NCI-H187 (cell line): ENCODE measurements at places on chromosomes 5 and 9.

DNA sequence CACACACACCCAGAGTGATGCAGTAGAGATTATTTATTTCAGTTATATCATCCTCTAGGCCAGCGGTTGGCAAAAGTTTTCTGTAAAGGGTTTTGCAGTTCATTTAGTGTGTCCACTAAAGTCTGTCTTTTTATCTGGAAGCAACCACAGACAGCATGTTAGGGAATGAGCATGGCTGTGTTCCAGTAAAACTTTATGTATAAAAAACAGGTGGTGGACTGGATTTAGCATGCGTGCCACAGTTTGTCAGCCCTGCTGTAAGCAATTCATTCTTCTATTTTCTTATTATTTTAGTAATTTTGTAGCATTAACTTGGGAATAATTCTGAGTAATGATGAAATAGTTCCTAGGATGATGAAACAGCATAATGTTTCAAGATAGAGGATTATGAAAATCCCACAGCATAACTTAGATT, 51.7 kb downstream of the CCNH start:
- DNase-seq: no peak

DNA sequence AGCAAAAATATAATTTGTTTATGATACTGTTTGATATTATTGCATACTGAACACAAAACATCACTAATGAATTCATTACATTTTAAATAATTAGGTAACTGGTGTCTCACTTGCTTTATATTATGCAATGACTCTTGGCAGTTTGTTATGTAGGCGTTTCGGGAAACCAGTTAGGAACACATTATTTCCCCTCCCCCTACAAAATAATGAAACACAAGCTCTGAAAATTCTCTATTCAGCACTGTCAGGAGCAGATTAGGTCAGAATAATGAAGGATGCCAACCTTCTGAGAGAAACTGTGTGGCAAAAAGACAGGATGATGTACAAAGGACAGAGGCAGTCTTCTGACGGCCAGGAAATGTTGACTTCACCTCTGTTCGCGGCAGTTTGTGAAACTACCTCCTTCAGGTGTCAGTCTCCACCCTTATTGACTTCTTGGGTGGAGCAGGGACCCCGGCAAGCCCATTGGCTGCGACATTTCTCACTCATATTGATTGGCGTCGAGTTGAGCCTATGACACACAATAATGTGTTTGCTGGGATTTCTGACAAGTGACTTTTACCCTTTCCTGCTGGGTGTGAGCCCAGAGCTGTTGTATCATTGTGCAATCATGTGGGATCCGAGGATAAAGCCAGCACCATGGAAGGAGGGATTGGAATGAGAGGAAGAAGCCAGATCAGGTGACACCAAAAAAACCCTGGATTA, 33.9 kb downstream of the SH3PXD2B start:
- no peak for DNase-seq

DNA sequence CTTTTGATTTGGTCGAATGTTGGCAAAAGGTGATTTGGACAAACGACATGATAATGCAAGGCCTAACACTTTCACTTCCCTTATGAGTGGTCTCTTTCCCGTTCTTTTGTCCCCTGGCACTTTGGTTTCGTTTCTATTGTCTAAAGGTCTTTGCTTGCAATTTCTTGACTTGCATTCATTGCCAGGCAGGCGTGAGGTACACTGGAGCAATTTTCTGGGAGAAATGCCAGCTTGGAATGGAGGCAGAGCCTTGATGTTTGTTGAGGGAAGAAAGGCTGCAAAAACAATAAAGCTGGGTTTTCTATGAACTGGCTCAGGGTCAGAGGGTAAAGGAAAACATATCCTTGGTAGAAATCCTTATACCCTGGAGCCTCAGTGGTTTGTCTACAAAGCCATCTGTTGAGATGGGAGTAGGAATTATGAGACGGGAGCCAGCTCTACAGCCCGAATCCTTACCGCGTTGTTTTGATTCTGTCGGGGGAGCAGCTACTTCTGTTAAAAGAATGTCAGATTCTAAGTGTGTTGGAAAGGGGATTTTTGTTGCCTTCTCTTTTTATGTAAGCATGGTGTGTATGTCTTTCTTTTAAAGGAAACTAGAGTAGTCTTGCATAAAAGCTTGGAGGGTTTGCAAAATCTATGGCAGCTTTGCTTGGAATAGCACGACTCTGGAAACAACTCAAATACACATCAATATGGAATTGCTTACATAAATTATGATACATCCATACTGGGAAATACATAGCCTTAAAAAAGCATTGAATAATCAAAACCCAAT, 158.9 kb downstream of the RMI1 start:
- DNase-seq: peak; percentile 56

- no peak for DNase-seq
Measured at GRCh38 chr9:68492806-68493205, 47.9 kb downstream of the TMEM252 start.

DNA sequence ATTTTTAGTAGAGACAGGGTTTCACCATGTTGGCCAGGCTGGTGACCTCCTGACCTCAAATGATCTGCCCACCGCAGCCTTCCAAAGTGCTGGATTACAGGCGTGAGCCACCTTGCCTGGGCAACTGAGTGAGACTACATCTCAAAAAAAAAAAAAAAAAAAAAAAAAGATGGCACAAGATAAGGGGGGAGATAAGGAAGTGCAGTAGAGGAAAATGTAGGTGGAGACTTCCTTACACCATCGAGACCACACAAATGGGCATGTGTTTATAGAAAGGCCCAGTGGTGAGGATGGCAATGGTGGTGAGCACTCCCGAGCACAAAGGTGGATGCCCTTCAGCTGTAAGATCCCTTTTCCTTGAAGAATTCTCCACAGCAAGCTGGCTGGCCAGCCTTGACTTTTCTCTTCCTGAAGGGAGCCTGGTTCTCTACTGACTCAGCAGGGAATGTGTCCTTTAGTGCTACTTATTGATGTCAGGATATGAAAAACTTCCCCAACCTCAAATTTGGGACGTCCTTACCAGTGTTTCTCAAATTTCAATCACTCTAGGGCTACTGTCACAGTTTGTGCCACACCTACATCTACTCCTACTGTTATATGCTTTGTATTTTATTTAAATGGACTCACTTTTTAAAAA, 28.2 kb downstream of the ERGIC1 start:
- DNase-seq: no peak

DNA sequence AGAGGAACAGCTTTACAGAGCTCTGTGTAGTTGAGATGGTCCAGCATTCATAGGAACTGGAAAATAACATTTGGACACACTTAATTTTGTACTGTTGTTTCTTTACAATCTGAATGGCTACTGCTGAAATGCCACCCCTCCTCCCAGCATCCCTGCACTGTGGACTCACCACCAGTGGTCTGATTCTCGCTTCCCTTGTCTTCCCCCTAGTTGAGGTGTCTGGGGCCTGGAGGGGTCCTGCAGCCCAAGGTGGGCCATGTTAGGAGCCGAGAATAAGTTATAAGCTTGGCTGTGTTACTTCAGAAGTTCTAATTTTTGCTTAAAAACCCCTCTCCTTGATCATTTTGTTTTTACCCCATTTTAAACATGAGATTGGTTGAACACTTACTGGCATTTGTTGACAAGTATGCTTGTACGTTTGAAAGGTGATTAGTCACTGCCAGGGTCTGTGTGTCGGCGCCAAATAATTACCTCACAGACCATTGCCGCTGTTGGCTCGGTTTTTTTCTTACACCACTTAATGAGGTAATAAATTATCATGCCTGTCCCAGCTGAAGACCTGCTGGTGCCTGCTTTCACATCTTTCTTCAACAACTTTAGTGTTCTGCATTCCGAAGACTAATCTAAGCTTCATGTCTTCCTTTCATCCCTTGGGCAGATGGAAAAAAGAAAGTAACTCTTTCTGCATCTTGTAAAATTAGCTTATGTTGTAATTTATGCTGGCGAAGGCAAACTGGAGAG, 65.8 kb downstream of the MCCC2 start:
- DNase-seq: no peak

DNA sequence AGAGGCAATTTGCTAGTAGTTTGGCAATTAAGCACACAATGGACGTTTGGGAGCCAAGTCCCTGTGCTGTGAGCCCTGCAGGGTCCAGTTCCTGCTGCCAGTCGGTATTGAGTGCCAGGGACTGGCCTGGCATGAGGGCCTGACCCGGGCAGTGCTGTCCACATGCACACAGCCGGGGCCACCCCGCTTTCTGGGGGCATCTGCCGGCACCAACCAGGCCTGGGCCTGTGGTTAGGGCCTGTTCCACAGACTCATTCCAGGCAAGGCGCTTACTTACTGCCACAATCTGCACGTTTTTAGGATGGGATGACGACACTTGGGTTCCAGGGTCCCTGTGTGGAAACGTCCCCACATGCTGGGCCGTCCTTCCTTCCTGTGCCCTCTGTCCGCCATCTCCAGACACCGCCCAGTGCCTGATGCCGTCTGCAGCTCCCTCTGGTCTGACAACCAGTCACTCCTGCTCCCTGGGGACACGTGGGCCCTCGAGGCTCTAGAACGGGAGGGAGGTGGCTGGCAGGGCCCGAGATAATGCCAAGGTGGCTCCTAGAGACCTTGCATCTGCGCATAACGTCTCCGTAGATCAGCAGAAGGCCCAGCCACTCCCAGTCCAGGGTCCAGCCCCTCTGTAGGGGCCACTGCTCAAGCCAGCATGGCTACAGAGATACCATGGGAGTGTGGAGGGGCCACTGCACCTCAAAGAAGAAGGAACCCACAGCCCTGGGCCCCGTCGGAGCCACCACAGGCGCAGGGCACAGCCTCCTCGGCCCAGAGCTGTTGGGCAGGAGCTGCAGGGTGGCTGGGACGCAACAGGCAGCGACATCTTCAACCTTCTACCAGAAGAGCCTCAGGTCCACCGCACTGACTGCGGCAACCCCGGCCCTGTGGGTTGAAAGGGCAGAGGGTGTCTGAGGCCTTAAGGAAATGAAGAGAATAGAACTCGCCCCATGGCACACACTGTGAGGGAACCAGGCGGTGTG, 24.7 kb downstream of the SLC9A3 start:
- DNase-seq: no peak

- DNase-seq: no peak
Measured at GRCh38 chr9:99490729-99491128, 268.6 kb downstream of the SEC61B start.

DNA sequence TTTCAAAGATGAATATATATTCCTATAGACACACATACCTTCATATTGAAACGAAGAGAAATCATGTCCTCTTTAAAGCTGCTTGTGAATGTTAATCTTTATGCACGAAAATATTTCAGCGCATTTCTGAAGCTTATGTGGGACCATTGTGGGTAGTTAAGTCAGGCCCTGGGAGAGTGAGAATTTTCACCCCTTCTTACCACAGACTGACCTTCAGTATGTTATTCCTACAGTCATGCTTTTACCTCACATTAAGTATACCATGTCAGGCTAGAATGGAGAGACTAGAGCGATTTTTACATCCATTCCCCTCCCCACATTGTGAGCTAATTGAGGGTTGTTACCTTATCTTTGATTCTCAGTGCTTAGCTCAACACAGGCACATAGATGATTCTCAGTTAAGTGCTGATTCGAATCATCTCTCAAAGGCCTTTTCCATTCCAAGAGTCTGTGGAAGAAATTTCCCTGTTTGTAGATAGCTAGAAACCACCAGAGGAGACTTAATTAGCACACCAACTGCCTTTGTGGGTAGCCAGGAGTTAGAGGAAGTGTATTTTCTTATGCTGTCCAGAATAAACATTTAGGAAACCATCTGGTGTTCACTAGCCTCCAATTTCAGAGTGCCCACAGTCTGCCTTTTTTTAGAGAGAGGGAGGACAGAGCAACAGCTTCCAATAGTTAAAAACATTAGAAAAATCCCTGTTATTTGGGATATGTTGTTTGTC, 110.5 kb downstream of the MEGF10 start:
- DNase-seq: no peak

DNA sequence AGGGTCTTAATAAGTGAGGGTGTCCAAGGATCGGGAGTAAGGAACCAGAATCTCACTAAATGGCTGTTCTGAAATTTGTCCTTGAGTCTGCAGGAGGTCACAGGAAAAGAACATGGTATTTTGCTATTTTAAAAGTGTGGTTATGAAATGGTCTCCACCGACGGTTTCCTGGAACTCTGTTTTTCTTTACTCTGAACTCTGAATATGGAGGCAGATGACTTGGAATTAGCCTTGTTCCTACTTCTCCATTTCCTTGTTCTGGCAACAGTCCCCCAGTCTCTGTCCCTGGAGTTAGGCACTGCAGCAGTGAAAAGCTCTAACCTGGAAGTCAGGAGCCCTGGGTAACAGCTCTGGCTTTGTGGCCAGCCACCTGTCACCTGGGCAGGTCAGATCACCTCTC, 46.6 kb upstream of the C5orf58 start:
- no peak for DNase-seq

DNA sequence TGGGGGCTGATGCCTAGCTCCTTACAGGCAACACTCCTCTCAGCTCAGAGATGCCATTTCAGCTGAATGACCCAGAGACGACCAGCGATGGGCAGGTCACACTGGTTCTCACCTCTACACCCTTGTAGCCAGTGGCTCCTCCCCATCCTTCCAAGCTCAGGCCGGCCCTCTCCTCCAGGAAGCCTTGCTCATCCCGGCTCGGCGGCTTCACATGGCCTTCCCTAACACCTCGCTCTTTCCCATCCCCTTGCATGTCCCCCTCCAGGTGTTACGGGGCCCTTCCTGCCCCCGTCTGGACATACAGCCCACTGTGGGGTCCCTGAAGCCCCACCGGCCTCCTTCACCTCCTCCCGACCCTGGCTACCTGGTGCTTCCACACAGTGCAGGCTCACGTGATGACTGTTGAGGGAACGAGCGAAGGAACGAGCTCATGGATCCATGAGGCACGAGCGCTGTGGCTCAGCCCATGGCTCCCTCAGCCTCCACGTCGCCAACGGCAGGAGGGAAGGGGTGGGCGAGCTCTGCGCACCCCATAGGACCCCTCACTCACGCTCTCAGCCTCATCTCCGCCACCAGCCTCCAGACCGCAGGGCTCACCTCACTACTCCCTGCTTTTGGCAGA, 45.7 kb downstream of the SARDH start:
- no peak for DNase-seq

- no peak for DNase-seq
Measured at GRCh38 chr9:131318231-131319085, 28.9 kb downstream of the PLPP7 start.

DNA sequence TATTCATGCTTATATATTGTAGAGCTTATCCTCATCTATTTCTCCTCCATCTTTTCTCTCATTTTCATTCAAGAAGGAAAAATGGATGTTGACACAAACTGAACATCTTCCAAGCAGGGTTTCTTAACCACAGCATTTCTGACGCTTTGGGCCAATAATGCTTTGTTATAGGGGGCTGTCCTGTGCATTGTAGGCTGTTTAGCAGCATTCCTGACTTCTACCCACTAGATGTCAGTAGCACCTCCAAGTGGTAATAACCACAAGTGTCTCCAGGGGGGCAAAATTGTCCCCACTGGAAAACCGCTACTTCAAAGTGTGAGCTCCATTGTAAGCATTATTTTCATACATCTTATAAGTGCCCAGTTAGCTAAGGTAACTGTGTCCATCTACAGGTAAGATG, 2.6 kb upstream of the TXNDC8 start:
- DNase-seq: no peak

GRCh38 chr5:50359187-50359586, 81.9 kb downstream of the EMB start:
- DNase-seq: no peak

GRCh38 chr9:91690540-91691249, 259.3 kb downstream of the ROR2 start:
- DNase-seq: no peak

- DNase-seq: no peak
Measured at GRCh38 chr9:129071526-129072126, 9.3 kb upstream of the DOLPP1 start.
